Fibroblast of gingiva (primary cell): ENCODE measurements at places on chromosomes 7 and 10.

DNA sequence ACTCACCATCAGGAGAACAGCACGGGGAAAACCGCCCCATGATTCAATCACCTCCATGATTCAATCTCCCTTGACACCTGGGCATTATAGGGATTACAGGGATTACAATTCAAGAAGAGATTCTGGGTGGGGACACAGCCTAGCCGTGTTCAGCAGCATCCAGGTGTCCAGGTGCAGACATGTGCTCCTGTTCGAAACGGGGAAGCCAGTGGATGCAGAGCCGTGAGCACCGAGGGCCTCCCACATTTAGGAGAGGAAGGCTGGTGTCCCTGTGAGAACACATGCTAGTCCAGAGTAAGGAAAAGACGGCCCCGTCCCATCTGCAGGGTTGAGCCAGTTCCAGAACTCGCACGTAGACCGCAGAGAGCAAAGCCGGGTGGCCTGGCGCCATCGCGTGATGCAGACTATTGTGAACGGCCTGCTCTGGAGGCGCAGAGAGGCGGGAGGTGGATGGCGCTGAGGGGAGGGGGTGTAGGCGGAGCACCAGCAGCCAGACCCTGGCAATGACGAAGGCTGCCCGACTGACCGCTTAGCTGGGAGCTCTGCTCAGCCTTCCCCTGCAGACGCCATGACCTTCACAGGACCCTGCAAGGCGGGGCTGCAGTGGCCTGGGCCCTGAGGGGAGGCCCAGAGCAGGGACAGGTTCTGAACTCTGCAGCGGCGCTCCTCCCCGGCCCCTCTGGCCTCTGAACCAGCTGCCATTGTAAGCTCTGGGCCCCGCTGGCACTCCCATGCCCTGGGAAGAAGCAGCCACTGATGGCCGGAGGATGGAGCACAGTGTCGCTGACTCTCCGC is 141.6 kb upstream of the TCERG1L start:
- no peak for DNase-seq

DNA sequence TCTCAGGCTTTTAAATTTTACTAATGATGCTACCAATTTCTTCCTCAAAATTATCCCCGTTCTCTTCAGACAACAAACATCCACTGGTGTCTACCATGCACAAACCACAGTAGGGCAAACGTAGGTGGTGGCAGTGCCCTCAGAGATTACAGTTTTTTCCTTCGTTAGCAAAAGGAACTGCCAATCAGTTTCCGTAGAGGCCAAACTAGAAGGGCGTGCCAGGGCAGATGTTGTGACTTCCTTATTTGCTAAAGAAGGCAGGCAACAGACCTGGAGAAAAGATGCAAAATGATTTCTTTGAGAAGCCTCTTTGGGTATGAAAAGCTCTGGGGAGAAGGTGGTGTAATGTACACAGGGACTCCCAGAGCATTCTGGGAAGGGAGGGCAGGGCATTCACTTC is 7.6 kb upstream of the FAM180A start:
- no peak for DNase-seq

DNA sequence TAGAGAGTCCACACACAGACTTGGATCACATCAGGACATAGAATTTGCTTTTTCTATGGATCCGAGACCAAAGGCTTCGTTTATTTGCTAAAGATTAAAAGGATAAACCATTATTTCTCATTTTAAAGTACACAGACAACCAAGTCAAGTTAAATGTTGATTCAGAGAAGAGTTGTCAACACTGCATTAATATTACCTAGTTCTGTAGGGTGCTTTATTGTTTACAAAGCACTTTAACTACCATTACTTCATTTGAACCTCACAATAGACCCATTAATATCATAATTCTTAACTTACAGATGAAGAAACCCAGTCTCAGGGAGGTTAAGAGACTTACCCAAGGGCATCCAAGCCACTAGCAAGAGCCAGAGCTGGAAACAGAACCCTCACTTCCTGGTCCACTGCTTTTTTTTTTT is 43.2 kb upstream of the GSAP start:
- no peak for DNase-seq

DNA sequence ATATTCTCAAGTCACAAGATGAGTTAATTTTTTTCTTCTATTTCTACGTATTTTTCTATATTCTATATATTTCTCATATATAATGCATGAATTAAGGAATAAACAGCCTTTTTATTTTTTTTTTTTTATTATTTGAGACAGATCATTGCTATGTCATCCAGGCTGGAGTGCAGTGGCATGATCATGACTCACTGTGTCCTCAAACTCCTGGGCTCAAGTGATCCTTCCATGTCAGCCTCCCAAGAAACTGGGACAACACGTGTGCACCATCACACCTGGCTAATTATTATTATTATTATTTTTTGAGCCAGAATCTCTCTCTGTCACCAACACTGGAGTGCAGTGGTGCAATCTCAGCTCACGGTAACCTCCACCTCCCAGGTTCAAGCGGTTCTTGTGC is 1.5 kb downstream of the CLDN12 start:
- DNase-seq: no peak

DNA sequence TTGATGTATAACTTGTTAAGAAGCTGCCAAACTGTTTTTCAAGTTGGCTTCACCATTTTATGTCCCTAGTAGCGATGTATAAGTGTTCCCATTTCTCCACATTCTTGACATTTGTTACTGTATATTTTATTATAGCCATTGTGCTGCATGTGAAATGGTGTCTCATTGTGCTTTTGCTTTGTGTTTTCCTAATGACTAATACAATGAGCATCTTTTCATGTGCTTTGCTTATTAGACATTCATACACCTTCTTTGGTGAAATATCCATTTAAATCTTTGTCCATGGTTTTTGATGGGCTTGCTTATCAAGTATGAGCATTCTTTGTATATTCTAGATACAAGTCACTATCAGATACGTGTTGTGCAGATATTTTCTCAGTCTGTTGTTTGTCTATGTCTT is 203.0 kb downstream of the CCSER2 start:
- no peak for DNase-seq

DNA sequence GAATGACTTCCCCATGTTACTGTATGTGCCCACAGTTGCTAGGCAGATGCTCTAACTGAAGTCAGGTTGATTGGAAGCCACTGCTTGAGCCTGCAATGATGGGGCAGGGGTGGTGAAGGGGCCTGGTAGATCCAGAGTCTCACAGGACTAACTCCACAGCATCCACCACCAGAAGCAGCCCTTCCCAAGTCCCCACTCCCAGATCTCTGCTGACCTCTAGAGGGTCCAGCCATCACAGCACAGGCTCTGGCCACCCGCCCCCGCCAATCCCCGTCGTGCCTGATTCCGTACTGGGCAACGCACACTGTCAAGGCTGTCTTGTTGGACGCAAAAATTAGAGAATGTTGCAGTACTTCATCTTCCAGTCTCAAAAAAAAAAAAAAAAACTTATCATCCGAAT is 136.8 kb upstream of the PDE1C start:
- no peak for DNase-seq

DNA sequence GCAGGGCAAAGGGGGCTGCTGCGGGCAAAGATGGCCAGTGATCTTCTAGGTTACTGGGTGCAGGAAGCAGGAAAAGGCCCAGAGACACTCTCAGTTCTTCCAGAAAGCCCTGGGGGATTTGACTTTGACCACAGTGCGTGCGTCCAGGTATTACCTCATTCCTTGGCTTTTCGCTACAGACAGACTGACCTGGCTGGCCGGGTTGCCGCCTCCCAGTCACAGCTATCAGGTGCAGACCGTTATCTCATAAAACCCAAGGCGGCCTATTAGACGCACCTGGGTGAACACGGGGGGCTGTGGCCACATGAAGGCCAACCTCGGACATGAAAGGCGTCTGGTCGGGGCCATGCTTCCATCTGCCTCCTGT is 80.3 kb downstream of the FOXL3 start:
- no peak for DNase-seq

DNA sequence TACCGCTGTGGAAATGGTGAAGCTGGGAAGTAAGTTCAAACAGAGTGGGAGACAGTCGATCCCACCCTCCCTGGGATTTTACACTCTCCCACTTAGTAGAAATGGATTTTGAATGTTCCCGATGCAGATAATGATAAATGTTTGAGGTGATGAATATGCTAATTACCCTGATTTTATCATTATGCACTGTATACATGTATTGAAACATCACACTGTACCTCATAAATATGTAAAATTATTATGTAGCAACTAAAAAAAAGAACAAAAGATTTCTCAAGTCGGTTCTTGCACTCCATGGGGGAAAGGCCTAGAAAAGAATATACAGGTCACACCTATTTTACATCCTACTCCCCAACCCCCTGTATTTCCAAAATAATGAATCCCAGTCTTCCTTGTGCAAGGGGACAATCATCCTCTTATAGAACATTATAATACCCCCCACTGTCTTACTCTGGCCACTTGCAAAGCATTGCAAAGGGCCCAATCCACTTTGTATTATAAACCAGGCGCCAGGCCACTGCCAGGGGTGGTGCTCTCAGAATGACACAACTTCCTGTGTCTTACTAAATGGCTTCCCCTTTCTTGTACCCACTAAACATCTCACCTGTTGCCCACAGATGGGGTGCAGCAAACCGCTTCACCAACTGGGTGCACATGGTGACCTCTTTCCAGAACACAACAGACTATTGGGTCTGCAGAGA is 20.6 kb upstream of the OR2AE1 start:
- DNase-seq: no peak

- DNase-seq: no peak
These were observed 124.9 kb downstream of the CHRM2 start for GRCh38 chr7:136993377-136993776.

- no peak for DNase-seq
These were observed 10.4 kb downstream of the PSD start for GRCh38 chr10:102408131-102408727.

DNA sequence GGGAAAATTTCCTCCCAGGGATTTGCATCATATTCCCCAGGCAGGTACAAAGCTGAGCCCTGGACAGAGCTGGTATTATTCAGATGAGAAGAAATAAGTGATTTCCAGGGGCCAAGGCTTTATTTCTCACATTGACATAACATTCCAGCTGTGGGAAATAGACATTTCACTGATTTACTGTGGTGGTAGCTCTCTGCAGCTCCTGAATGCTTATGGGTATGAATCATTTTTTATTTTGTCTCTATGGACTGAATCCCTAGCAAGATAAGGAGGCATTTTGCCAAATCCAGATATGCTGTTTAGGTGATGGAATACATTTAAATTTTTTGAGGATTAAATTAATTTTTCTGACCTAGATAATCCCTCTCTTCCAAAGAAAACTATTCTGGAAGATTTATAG is 97.9 kb downstream of the MTPN start:
- DNase-seq: no peak

DNA sequence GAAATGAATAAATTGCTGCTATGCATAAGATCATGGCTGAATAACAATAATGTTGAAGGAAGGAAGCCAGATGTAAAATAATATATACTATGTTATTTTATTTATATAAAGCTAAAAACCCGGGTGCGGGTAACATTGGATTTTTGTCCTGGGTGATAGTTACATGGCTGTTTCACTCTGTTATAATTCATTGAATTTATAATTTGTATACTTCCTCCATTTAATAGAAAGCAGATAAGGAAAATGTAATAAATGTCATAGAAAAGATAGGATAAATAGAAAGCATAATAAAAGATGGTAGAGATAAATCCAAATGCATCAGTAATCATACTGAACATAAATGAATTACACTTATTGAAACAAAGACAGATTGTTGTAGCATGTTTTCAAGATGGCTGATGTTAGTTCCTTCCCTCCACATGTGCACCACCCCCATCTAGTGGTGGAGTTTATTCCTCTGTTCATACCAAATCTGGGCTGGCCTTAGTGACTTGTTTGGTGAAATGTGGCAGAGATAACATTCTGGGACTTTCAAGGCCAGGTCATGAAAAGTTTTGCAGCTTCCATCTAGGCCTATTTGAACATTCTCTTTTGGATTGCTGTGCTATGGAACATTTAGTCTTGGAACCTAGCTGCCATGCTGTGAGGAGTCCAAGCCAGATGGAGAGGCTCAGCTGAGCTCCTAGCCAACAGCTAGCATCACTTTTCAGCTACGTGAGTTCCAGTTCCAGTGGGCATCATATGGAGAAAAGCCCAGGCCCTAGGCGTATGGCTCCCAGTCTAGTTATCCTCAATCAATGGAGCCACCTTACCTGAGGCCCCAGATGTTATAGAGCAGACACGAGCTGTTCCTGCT is 46.9 kb downstream of the AHCYL2 start:
- DNase-seq: peak; percentile 63

GRCh38 chr10:48227213-48227612 is 47.3 kb downstream of the FRMPD2 start:
- DNase-seq: no peak

GRCh38 chr10:80140251-80140650 is 7.7 kb downstream of the PLAC9 start:
- DNase-seq: no peak

DNA sequence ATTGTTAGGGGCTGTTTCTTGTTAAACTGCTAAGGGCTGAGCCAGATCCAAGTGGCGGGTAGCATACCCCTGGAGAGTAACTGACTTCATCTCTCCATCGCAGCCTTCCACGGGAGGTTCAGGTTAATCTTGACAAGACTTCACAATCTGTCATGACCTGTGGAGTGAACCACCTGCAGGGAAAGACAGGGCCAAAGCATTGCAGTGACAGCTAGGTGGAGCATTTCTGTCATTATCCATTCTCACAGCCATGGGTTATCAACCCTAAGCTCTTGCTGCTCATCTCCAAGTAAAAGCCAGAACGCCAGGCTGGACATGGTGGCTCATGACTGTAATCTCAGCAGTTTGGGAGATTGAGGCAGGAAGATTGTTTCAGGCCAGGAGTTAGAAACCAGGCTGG is 17.2 kb downstream of the ABCC2 start:
- DNase-seq: no peak

DNA sequence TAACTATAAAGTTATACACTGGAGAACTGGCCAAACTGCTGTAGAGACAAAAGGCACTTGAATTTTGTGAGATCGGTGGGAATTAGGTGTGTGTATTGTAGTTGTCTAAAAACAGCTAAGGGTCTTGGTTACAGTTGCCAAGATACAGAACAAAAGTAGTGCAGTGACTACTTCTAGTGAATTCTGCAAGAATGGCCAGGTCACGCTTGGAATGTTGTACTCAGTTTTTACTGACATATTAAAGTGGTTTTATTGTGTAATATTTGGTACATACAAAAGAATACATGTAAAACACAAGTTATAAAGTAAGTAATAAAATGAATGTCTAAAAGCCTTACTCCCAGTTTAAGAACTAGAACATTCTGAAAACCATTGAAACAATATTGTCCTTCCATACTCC is 42.4 kb downstream of the PRPF18 start:
- peak; percentile 13 for DNase-seq

- DNase-seq: no peak
These were observed 334.7 kb upstream of the CHRM2 start for GRCh38 chr7:136533732-136534131.

- DNase-seq: no peak
These were observed 161.2 kb downstream of the NRF1 start for GRCh38 chr7:129772646-129773280.
